Right lung (tissue), 10 donors: ENCODE measurements at places on chromosomes 4 and X. TPM values are rescaled to one million over a fixed set of nuclear protein-coding genes. Genes with fewer than 3 reads are reported as not detected.

DNA sequence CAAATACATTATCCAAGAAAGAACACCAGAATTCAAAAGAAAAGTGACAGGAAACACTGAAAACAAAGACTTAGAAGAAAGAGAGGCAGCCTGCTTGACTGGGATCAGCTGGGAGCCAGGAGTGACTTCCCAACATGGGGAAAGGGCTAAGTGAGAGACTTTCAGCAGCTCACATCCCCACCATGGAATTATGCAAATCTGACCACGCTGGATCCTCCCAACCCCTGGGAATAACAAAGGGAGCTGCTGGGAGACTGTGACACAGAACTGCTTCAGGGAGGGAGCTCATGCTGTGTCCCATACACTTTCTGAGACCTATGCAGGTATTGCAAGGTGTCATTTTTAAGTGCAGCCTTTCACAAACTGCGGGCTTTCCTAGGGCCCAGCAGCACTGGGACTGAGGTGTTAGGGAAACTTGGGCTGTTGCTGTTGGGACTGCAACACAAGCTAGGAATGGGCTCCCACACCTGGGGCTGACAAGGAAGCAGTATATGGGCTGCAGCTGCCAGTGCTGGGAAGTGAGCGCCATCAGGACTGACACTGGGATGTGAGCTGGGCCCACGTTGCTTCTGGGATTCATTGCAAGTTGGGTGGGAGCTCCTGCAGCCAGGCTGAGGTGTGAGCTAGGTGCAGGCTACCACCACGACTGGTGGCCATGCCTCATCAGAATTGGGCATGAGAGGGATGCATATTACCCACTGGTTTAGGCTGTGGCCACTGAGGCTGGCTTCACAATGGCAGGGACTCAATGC lies 139.1 kb downstream of the KDR start:
- DNase-seq = no peak

GRCh38 chrX:74924449-74925224 lies 615 bp downstream of the NEXMIF start:
- peak; percentile 30 for DNase-seq

GRCh38 chrX:123339221-123339905 lies 155.3 kb downstream of the GRIA3 start:
- no peak for DNase-seq

Gene GABRE
- polyA plus RNA-seq = 13.6 TPM

Gene FRAS1
- polyA plus RNA-seq = 43.5 TPM

Gene DGAT2L6
- not detected for polyA plus RNA-seq
